ENCODE measurements at places on chromosomes 2 and 18.

DNA sequence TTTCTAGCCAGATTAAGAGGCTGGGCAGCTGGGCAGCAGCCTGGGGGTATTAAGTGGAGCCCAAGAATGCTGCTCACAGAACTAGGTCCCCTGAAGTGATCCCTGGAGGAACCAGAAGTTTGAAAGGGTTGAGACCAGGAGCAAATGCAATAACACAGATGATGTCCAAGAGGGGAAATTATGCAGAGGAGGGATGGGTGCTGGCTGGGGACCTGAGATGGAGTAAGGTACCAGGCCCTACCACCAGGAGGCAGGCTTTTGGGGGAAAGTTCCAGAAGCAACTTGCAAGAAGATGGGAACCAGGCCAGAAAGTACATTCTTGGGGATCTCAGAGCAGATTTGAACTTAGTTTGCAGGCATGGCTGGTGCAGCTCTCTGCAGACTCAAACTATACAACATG lies 175.1 kb downstream of the NCK2 start:
- no peak overlapping the region for H3K4me3 ChIP-seq
- H3K36me3 ChIP-seq: no peaks in the 10 kb centered on the region
- H3K27ac ChIP-seq: peak overlapping the region; percentile 22
- H3K4me1 ChIP-seq: peaks cover 12% of the 10 kb centered on the region
- no peaks in the 10 kb centered on the region for H3K27me3 ChIP-seq

DNA sequence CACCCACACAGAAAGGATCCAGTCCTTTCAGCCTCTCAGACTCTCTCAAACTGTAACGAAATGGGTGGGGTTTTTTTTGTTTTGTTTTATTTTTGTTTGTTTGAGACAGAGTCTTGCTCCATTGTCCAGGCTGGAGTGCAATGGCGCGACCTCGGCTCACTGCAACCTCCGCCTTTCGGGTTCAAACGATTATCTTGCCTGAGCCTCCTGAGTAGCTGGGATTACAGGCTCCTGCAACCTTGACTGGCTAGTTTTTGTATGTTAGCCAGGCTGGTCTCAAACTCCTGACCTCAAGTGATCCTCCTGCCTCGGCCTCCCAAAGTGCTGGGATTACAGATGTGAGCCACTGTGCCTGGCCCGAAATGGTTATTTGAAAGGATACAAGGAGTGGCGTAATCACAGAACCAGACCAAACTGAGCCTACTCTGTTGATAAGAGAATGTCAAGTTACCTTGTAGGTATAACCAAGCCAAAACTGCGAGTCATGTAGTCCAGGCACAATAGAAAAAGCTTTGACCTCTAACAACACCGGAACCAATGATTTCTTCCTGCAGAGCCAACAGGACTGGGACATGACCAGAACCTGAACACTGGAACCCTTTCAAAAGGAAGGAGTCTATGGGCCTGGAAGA lies 72.5 kb downstream of the NCAPH start:
- no peaks in the 10 kb centered on the region for H3K4me1 ChIP-seq
- DNase-seq: no peak
- H3K27me3 ChIP-seq: no peaks in the 10 kb centered on the region
- H3K27ac ChIP-seq: no peak overlapping the region
- no peak overlapping the region for H3K4me3 ChIP-seq
- H3K36me3 ChIP-seq: no peaks in the 10 kb centered on the region

DNA sequence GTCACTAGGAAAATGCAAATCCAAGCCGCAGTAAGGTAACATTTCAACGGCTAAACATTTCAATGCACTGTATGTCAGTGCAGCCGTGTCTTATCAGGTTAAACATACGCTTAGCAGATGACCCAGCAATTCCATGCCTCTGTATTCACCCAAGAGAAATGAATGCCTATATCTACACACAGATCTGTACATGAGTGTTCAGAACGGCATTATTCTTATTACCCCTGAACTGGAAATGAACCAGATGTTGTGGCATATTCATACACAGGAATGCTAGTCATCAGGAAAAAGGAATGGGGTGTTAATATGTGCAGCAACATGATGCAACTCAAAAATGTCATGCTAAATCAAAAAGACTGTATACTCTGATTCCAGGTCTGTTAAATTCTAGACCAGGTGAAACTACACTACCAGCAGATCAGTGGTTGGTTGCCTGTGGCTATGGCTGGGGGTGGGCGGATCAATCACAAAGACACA lies 80.4 kb upstream of the RPL31 start:
- peaks cover 9% of the 10 kb centered on the region for H3K36me3 ChIP-seq
- no peak overlapping the region for H3K27ac ChIP-seq
- no peak overlapping the region for H3K4me3 ChIP-seq
- H3K27me3 ChIP-seq: no peaks in the 10 kb centered on the region

DNA sequence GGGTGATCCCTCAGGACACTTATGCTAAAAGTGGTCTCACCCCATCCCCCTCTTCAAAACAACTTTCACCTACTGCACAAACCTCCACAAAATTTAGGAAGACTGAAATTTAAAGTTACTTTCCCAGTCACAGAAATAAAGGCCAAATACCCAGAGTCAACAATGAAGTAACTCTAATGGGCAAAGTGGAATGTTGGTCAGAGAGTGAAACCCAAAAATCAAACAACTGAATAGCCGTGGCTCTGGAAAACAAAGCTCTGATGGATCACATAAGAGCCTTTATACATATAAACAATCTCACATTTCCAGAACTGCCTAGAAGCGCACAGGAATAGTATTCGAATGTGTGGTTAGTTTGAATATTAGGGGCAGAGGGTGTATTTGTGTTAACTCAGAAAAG lies 4.7 kb downstream of the ACVR1 start:
- peaks cover 6% of the 10 kb centered on the region for H3K36me3 ChIP-seq
- no peak for DNase-seq
- H3K27ac ChIP-seq: no peak overlapping the region
- H3K27me3 ChIP-seq: no peaks in the 10 kb centered on the region
- no peak overlapping the region for H3K4me3 ChIP-seq

- H3K36me3 ChIP-seq: no peaks in the 10 kb centered on the region
- no peak overlapping the region for H3K4me3 ChIP-seq
- H3K27ac ChIP-seq: no peak overlapping the region
Observed at GRCh38 chr2:198004921-198005829, 200.8 kb downstream of the PLCL1 start.

- H3K4me3 ChIP-seq: no peak overlapping the region
- H3K27me3 ChIP-seq: no peaks in the 10 kb centered on the region
- no peak overlapping the region for H3K27ac ChIP-seq
- DNase-seq: no peak
- H3K4me1 ChIP-seq: peaks cover 8% of the 10 kb centered on the region
- H3K36me3 ChIP-seq: no peaks in the 10 kb centered on the region
Observed at GRCh38 chr2:235343869-235344268, 150.0 kb upstream of the AGAP1 start.

DNA sequence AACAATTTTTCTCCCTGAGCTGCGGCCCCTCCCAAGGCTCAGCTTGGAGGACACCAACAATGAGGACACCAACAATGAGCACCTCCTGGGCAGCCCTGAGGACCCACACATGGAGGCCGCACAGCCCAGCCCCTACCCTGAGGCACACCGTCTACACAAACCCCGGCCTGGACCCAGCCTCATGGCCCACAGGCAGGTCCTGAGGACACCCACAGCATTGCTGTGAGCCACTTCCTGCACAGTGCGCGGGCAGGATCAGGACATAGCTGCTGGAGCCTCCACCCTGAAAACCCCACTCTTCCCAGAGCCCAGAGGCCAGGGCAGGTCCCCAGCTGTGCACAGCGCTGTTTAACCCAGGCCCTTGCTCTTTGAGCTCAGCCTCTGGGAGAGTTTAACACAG lies 194.3 kb downstream of the RTP5 start:
- H3K27ac ChIP-seq: peak overlapping the region; percentile 10
- H3K4me3 ChIP-seq: no peak overlapping the region
- no peak for DNase-seq
- H3K27me3 ChIP-seq: no peaks in the 10 kb centered on the region
- H3K4me1 ChIP-seq: peaks cover 10% of the 10 kb centered on the region

DNA sequence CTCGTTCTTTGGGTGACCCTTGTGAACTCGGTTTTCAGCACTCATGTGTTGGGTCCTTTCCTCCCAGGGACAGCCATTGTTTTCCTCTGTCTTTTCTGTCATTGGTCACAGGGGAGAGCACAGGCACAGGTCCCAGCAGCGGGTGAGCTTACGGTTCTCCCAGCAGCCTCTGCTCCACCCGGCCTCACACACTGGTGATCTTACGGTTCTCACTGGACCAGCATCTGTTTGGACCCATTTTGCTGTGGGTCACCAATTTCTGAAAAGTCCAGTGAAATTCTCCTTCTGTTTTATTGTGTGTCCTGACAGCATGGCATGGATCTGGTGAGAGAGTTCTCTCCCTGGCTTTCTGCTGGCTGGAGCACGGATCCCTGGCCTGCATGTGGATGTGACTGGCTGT lies 49.8 kb upstream of the ANKRD62 start:
- no peaks in the 10 kb centered on the region for H3K4me1 ChIP-seq
- no peak for DNase-seq
- H3K27me3 ChIP-seq: no peaks in the 10 kb centered on the region
- no peak overlapping the region for H3K27ac ChIP-seq
- H3K36me3 ChIP-seq: no peaks in the 10 kb centered on the region

DNA sequence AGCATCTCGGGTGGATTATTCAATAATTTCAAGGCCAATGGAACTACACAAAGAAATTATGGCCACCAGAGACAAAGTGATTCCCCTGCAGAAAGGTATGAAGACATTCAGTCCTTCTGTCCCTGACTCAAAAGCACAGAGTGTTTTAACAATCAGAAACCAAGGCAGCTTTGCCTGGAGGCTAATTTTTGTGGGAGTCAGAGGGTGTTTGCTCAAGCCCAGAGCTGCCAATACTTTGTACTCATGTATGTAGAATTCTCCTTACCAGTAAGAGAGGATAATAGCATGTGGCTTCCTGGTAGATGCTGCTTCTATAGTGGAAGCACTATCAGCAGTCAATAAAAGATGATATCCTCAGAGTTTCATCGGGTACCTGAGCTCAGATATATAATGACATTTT lies 178.4 kb downstream of the KCNE4 start:
- H3K36me3 ChIP-seq: no peaks in the 10 kb centered on the region
- H3K4me1 ChIP-seq: peaks cover 4% of the 10 kb centered on the region
- no peaks in the 10 kb centered on the region for H3K27me3 ChIP-seq
- no peak overlapping the region for H3K4me3 ChIP-seq

GRCh38 chr18:13252686-13253410 lies 34.3 kb downstream of the LDLRAD4 start:
- H3K27ac ChIP-seq: no peak overlapping the region
- no peaks in the 10 kb centered on the region for H3K27me3 ChIP-seq

Data from RWPE2 (cell line).